ENCODE measurements at places on chromosomes 7 and 10.

DNA sequence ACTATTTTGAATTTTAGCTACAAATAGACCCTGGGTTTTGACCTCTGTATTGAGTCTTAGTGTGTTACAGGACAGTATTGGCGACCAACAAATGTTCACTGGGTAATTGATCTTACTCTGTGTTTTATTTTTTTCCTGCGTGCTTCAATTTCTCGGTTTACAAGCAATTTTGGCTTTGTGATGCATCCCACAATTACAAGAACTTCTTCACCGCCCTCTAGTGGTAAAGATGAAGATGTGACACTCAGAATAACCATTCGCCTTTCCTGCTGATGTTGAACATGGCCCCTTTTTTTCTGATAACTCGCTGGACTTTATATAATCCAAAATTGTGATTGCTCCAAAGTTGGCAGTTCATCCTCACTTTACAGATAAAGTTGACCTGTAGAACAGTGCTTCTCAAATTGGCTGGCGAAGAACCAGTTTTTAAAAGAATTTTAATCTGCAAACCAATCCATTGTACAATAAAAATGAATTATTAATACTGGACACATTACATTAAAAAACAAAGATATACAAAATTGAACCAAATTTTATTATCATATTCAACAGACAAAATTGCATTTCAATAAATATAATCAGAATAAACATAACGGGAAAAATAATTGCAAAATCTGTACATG is 20.2 kb upstream of the SMC3 start:
- DNase-seq: no peak

- DNase-seq: no peak
Observed at GRCh38 chr7:91082038-91082437, 182.2 kb upstream of the FZD1 start.

- DNase-seq: no peak
Observed at GRCh38 chr10:121990015-121990677, 1.2 kb downstream of the TACC2 start.

- no peak for DNase-seq
Observed at GRCh38 chr7:35025369-35025870, 11.9 kb downstream of the DPY19L1 start.

GRCh38 chr7:92934096-92934495 is 97.7 kb upstream of the CDK6 start:
- no peak for DNase-seq

- no peak for DNase-seq
Observed at GRCh38 chr10:6729071-6729774, 149.1 kb upstream of the PRKCQ start.

DNA sequence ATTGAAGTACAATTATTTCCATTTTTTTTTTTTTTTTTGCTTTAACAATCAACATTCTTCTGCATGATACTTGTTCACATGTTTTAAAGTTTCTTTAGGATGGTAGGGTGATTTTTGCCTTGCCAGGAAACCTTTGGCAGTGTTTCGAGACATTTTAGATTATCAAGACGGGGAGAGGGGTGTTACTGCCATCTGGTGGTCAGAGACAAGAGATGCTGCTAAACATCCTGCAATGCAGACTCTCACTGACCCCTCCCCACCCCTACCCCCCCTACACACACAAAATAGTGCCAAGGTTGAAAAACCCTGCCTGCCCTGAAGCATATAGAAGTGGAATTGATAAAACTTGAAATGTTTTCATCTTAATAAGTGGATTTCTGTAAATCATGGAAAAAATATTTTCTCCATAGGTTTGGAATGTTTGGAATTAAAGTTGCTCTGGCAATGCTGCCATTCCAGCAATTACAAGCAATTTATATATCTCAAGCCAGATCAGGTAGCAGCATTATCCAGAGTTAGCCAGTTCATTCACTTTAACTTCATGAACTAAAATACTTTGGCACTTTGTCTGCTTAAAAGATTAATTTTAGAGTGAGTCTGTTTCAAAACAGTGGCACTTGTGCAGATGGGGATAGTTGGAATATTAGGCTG is 62.1 kb downstream of the SDHAF3 start:
- DNase-seq: peak; percentile 24

DNA sequence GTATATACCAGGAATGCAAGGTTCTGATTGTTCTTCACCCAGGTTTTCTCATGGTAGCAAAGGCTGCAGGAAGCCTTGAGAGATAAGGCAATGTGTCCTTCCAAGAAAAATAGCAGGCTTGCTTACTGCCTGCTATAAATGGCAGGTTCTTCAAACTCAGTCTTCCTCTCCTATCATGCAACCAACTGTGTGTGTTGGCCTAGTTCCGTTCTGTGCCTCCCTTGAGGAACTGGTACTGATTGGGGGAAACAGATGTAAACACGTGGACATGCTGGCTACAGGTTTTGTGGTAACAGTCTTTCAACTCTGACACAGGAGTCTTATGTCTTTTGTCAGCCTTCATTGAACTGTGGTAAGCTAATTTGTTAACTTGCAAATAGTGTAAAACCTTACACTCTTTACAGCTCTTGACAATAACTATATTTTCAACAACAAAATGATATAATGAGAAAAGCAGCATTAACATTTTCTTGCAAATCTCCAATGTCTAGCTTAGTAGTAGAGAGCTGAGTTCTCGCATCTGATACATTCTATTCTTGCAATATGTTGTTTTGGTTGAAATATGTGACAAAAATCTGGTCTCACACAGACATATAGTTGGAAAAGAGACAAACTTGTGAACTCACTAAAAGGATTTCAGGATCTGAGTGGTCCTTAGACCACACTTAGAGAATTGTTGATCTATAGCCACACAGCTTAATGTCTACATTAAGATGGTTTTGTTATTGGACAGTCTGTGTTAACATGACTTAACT is 54.7 kb upstream of the LSM8 start:
- no peak for DNase-seq

GRCh38 chr10:69614130-69614529 is 15.9 kb upstream of the FAM241B start:
- no peak for DNase-seq

- no peak for DNase-seq
Observed at GRCh38 chr7:42511027-42511426, 274.0 kb upstream of the GLI3 start.

DNA sequence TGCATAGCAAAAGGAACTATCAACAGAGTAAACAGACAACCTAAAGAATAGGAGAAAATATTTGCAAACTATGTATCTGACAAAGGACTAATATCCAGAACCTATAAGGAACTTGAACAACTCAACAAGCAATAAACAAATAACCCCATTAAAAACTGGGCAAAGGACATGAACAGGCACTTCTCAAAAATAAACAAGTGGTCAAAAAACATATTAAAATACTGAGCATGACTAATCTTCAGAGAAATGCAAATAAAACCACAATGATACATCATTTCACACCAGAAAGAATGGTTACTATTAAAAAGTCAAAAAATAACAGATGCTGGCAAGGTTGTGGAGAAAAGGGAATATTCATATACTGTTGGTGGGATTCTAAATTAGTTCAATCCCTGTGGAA is 17.1 kb downstream of the MAGI2 start:
- DNase-seq: no peak

- no peak for DNase-seq
Observed at GRCh38 chr7:133563251-133563650, 310.4 kb downstream of the EXOC4 start.

DNA sequence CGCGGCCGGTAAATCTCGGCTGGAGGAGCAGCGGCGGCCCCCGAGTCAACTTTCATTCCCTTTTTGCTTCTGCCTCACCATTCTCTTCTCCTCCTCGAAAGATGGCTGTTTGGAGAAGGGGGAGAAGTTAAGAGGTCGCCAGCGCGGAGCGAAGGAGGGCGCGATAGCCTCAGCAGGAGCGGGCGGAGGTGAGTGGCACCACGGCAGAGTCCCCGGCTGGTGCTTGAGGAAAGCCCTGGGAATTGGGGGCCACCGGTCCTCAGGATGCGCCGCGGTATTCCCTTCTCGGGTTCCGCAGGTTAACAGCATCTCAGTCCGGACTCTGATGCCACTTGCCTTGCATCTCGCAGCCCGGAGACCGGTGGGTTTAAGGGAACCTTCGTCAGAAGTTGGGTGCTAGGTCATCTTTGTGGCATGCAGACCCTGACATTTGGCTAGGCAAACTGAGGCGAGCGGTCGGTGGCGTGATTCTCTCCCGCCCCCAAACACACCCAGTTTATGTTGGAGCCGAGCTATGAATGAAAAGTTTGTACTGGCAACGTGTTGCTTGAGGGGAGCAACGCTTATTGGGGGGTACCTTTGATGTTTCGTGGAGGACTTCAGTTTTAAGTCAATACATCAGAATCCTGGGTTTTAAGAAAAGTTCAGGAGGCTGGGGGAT is 59.5 kb upstream of the PRPS1L1 start:
- DNase-seq: no peak

GRCh38 chr7:713139-713457 is 13.4 kb upstream of the DNAAF5 start:
- DNase-seq: no peak

DNA sequence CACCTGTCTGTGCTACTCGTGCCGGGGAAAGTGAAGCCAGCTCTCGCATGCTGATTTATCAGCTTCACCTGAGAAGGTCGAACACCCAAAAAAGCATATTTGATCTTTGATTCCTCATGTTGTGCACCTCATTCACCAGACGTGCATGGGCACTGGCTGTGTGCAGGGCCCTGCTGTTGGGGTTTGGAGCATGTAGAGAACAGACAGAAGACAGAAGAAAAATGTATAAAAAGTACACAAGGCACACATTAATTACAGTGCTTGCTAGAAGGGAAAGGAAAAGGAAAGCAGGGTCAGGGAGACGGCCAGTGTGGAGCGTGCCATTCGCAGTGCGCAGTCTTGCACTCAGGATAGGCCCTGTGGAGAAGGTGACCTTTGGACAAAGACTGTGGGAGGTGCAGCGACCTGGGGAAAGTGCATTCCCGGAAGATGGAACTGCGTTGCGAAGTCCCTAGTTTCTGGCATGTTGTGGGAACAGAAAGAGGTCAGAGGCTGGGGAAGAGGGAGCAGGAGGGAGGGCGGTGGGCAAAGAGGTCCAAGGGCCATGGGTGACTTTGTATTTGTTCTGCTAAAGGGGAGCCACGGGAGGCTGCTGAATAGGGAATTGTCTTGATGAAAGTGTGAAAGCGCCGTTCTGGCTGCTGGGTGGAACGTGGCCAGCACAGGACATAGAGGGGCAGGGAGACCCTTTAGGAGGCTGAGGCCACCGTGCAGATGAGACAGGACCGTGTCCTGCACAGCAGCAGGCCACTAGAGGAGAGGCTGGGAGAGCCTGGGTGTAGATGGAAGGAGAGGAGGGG is 232.8 kb downstream of the GLRX3 start:
- DNase-seq: no peak

- no peak for DNase-seq
Observed at GRCh38 chr7:21617916-21618390, 75.1 kb downstream of the DNAH11 start.

GRCh38 chr10:79106256-79107050 is 37.7 kb downstream of the ZMIZ1 start:
- no peak for DNase-seq

GRCh38 chr10:29150010-29150409 is 138.9 kb upstream of the LYZL1 start:
- no peak for DNase-seq

GRCh38 chr7:33719059-33719581 is 186.2 kb upstream of the BMPER start:
- no peak for DNase-seq

DNA sequence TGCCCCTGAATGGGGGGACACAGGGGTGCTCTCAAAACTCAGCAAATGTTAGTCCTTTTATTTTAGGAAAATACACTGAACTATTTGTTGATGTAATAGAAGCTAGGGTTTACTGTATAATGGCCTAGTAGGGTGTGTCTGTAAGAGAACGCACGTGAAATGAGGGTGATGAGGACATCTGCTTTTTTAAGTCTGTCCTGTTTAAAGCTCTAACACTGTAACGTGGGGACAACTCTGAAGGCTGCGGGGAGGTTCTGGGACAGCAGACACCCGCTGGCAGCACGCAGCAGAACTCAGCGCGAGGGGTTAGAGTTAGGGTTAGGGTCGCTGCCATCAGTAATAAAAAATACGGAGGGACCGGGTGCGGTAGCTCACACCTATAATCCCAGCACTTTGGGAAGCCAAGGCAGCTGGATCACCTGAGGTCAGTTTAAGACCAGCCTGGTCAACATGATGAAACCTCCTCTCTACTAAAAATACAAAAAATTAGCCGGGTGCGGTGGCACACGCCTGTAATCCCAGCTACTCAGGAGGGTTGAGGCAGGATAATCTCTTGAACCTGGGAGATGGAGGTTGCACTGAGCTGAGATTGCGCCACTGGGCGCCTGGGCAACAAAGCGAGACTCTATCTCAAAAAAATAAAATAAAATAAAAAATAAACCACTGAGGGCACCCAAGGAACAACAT is 98.0 kb downstream of the CTBP2 start:
- DNase-seq: no peak

- no peak for DNase-seq
Observed at GRCh38 chr7:46853451-46853850, 728.5 kb downstream of the TNS3 start.

- DNase-seq: no peak
Observed at GRCh38 chr7:81327468-81328266, 408.8 kb upstream of the SEMA3C start.

- DNase-seq: no peak
Observed at GRCh38 chr7:45506059-45506458, 68.1 kb upstream of the ADCY1 start.

DNA sequence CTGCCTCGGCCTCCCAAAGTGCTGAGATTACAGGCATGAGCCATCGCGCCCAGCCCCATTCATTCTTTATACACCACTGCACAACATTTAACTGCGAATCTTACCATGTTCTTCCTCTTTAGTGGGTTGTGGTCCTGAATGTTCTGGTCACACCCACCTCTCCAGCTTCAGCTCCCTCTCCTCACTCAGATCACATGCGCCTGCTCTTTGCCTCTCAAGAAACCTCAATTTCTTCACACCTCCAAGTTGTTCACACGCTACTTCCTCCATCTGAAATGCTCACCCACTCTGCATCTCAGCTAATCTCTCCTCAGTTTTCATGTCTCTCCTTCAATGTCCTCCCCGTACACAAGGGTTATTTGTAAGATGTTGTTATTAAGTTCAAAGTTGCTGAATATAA is 2.4 kb upstream of the PRR15 start:
- DNase-seq: no peak

- no peak for DNase-seq
Observed at GRCh38 chr7:141600168-141601006, 49.2 kb downstream of the AGK start.

GRCh38 chr7:4274286-4274685 is 407.8 kb upstream of the FOXK1 start:
- DNase-seq: no peak

DNA sequence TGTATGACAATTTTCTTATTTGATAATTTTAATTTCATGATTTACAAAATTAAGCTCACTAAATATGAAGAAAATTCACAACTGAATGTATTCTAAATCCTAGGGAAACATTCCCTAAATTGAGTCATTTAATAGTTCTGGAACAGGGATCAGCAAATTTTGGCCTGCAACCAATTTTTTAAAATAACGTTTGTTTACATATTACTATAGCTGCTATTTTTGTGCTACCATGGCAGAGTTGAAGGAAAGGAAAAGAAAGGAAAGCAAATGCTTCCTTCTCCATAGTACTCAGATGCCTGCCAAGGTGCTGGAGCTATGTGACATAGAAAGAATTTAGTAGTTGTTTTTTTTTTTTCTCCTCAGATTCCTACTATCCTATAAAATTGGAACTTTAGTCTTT is 1307.7 kb upstream of the LRRTM3 start:
- no peak for DNase-seq

- DNase-seq: no peak
Observed at GRCh38 chr10:132257907-132258306, 49.8 kb downstream of the STK32C start.

GRCh38 chr10:88800152-88801125 is 2.1 kb upstream of the LIPM start:
- DNase-seq: no peak
